Peyer's patch (tissue), 4 donors: ENCODE measurements at places on chromosomes 3 and 15.

DNA sequence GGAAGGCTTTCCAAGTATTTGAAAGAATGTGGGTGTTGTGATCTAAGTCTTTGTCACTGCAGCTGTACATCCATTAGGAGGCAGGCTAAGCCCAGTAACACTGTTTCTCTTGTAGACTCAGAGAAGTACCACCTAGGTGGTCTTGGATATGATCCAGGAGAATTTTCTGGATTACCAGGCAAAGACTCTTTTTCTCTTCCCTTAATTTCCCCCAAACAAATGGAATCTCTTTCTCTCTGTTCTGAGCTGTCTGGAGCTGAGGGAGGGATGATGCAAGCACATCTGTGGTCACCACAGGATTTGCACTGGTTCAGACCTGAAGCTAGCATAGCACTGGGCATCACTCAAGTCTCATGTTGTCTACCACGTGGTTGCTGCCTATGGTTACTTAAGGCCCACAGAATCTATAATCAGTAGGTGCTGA is 227.6 kb downstream of the NECTIN3 start:
- no peaks in the 10 kb centered on the region for H3K27me3 ChIP-seq
- DNase-seq: no peak
- H3K4me1 ChIP-seq: no peaks in the 10 kb centered on the region
- no peak overlapping the region for H3K27ac ChIP-seq

- no peaks in the 10 kb centered on the region for H3K36me3 ChIP-seq
- no peaks in the 10 kb centered on the region for H3K4me1 ChIP-seq
- H3K4me3 ChIP-seq: no peak overlapping the region
- H3K27me3 ChIP-seq: no peaks in the 10 kb centered on the region
- DNase-seq: no peak
Observed at GRCh38 chr3:33795856-33796536, 2.4 kb upstream of the PDCD6IP start.

DNA sequence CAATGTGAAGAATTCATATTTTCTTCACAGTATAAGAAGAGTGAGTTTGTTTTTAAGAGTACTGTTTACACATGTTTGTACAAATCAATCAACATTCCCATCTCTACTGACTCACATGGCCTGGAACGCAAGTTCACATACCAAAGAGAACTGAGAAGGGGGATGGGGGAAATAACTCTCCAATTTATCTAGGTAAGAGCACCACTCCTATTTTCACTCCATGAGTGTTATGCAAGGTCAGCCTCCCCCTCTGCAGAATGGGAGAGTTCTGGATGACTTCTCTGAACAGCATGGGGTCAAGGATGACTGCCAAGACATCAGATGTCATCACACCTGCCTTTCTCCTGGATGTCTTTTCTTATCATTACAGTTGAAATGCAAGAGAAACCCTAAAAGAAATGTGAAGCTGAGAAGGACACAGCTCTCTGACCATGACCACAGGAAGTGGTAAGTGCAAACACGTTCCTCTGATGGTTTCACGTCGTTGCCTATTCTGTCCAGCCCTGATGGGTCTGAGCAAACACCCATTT is 95.2 kb downstream of the SEMA6D start:
- H3K36me3 ChIP-seq: no peaks in the 10 kb centered on the region
- no peak overlapping the region for H3K4me3 ChIP-seq
- no peak for DNase-seq
- H3K27ac ChIP-seq: no peak overlapping the region
- no peaks in the 10 kb centered on the region for H3K27me3 ChIP-seq

GRCh38 chr3:159944781-159945180 is 43.9 kb upstream of the IL12A start:
- H3K4me3 ChIP-seq: no peak overlapping the region
- no peaks in the 10 kb centered on the region for H3K36me3 ChIP-seq
- no peak for DNase-seq
- no peaks in the 10 kb centered on the region for H3K4me1 ChIP-seq
- no peak overlapping the region for H3K27ac ChIP-seq

- DNase-seq: no peak
- H3K27me3 ChIP-seq: no peaks in the 10 kb centered on the region
- no peak overlapping the region for H3K27ac ChIP-seq
- H3K4me3 ChIP-seq: no peak overlapping the region
- no peaks in the 10 kb centered on the region for H3K36me3 ChIP-seq
Observed at GRCh38 chr15:41688671-41689070, 28.5 kb downstream of the MGA start.

DNA sequence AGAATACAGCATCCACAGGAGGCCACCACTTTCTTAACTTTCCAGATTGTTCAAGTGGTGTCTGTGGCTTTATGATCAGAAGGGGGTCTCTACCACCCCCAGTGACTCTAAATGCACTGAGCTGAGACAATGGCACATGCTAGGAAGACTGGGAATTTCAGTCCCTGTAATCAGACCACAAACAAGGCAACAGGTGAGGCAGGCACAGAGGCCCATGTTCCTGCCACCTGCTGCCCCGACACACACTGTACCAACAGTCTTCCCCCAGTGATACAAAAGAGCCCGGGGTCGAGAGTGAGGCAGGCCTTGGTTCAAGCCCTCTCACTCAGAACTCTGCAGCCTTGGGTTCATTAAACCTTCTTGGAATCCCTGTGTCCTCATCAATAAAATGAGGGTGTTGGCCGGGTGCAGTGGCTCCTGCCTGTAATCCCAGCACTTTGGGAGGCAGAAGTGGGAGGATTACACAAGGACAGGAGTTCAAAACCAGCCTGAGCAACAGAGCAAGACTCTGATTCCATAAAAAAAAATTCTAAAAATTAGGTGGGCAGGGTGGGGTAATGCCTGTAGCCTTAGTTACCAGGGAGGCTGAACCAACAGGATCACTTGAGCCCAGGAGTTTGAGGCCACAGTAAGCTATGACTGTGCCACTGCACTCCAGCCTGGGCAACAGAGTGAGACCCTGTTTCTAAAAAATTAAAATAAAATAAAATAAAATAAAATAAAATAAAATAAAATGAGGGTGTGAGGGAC is 55.8 kb downstream of the ADCY5 start:
- no peaks in the 10 kb centered on the region for H3K4me1 ChIP-seq
- no peaks in the 10 kb centered on the region for H3K36me3 ChIP-seq
- DNase-seq: no peak
- H3K4me3 ChIP-seq: no peak overlapping the region
- H3K27me3 ChIP-seq: no peaks in the 10 kb centered on the region

DNA sequence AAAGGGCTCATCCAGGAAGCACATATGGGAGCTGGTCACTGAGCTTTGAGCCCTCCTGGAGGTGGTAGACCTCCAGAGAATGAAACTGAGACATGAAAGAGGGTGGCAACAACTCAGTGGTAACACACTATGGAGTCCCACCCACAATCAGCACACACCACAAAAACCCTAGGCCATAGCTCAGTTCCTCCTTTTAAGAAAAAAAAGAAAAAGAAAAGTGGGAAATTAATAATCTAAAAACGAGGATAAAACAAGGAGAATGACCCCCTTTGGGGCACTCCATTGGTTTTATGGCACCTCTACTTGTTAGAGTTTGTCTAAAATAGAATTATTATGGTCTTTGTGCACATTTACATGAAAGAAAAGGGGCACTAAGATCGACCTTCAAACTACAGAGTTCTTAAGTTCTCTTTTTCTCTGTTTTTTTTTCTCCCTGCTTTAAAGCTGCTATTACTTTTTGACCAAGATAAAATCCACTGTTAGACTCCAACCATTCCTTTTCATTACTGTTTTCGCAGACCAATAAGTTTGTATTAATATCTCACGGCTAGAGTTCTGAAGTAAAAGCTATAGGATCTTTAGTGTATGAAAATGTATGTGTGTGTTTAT is 40.2 kb upstream of the ZBTB20 start:
- no peak overlapping the region for H3K4me3 ChIP-seq
- no peaks in the 10 kb centered on the region for H3K27me3 ChIP-seq
- no peaks in the 10 kb centered on the region for H3K36me3 ChIP-seq
- no peaks in the 10 kb centered on the region for H3K4me1 ChIP-seq
- peak overlapping the region; percentile 55 for H3K27ac ChIP-seq

- peak overlapping the region; percentile 62 for H3K27ac ChIP-seq
- DNase-seq: no peak
- no peaks in the 10 kb centered on the region for H3K27me3 ChIP-seq
- H3K36me3 ChIP-seq: peaks cover 47% of the 10 kb centered on the region
Observed at GRCh38 chr3:30657914-30658313, 51.5 kb downstream of the TGFBR2 start.

GRCh38 chr3:194447161-194447560 is 39.6 kb downstream of the ATP13A3 start:
- no peaks in the 10 kb centered on the region for H3K27me3 ChIP-seq
- no peak for DNase-seq
- no peaks in the 10 kb centered on the region for H3K36me3 ChIP-seq
- H3K27ac ChIP-seq: no peak overlapping the region
- H3K4me1 ChIP-seq: no peaks in the 10 kb centered on the region

DNA sequence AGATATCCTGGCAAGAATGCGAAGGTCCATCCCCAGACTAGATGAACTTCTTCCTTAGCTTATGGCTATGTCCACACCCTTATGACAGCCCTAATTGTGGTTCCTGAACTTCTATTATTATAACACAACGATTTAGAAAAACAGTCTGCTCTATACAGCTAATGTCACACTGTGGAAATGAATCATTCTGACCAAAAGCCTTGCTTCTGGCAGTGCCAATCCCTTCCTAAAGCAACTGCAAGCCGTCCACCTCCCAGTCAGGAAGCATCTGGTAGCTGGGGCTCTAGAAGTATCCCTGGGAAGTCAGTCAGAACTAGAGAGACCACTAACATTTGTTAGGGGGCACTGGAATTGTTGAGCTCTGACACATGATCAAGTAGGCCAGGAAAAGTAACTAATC is 45.0 kb downstream of the MYO5A start:
- no peak overlapping the region for H3K4me3 ChIP-seq
- no peaks in the 10 kb centered on the region for H3K4me1 ChIP-seq
- no peak overlapping the region for H3K27ac ChIP-seq
- no peak for DNase-seq
- H3K36me3 ChIP-seq: no peaks in the 10 kb centered on the region

DNA sequence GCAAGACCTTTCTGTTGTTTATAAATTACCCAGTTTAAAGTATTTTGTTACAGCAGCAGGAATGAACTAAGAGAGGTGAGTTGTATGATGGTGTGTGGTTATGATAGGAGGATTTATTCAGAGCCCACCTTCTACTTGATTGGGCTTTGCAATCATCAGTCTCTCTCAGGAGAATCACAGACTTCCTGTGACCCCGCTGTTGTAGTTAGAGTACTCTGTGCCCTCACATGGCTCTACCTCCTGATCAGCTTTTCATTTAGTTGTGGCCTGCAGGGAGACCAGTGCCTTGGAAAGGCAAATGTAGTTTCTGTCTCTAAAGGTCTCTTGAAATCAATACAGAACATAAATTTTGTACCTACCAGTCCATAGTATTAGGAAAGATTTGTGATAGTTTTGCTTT is 7.6 kb upstream of the P2RY14 start:
- no peaks in the 10 kb centered on the region for H3K27me3 ChIP-seq
- DNase-seq: no peak
- H3K27ac ChIP-seq: no peak overlapping the region
- no peaks in the 10 kb centered on the region for H3K36me3 ChIP-seq
- no peak overlapping the region for H3K4me3 ChIP-seq

GRCh38 chr15:51846463-51847230 is 17.2 kb downstream of the TMOD3 start:
- peaks cover 18% of the 10 kb centered on the region for H3K4me1 ChIP-seq
- H3K4me3 ChIP-seq: no peak overlapping the region
- no peaks in the 10 kb centered on the region for H3K36me3 ChIP-seq
- no peaks in the 10 kb centered on the region for H3K27me3 ChIP-seq

GRCh38 chr3:53809267-53809666 is 37.0 kb downstream of the CHDH start:
- no peaks in the 10 kb centered on the region for H3K36me3 ChIP-seq
- H3K4me1 ChIP-seq: no peaks in the 10 kb centered on the region
- no peak for DNase-seq
- no peak overlapping the region for H3K27ac ChIP-seq
- H3K27me3 ChIP-seq: no peaks in the 10 kb centered on the region
- no peak overlapping the region for H3K4me3 ChIP-seq

GRCh38 chr3:13233487-13234485 is 160.6 kb upstream of the IQSEC1 start:
- DNase-seq: no peak
- no peaks in the 10 kb centered on the region for H3K27me3 ChIP-seq
- no peak overlapping the region for H3K27ac ChIP-seq

DNA sequence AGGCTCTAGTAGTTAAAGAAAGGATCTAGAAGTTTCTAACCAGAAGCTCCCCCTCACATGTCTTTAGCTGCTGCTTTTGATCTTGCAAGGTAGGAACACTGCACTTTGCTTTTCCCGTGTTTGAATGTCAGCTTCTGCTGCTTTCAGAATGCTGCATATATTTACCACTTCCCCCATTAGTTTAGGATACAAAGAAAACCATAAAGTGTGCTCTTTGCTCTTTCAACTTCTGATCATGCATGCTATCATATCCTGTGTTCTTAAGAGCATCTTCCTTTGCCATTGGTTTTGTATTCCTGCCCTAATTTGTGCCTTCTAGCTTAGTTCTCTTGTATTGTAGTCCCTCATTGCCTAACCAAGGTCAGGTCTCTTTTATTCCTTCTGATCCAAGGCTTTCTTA is 43.3 kb downstream of the ZNF609 start:
- peaks cover 7% of the 10 kb centered on the region for H3K4me1 ChIP-seq
- peak overlapping the region; percentile 8 for H3K4me3 ChIP-seq
- no peak for DNase-seq
- no peaks in the 10 kb centered on the region for H3K36me3 ChIP-seq

DNA sequence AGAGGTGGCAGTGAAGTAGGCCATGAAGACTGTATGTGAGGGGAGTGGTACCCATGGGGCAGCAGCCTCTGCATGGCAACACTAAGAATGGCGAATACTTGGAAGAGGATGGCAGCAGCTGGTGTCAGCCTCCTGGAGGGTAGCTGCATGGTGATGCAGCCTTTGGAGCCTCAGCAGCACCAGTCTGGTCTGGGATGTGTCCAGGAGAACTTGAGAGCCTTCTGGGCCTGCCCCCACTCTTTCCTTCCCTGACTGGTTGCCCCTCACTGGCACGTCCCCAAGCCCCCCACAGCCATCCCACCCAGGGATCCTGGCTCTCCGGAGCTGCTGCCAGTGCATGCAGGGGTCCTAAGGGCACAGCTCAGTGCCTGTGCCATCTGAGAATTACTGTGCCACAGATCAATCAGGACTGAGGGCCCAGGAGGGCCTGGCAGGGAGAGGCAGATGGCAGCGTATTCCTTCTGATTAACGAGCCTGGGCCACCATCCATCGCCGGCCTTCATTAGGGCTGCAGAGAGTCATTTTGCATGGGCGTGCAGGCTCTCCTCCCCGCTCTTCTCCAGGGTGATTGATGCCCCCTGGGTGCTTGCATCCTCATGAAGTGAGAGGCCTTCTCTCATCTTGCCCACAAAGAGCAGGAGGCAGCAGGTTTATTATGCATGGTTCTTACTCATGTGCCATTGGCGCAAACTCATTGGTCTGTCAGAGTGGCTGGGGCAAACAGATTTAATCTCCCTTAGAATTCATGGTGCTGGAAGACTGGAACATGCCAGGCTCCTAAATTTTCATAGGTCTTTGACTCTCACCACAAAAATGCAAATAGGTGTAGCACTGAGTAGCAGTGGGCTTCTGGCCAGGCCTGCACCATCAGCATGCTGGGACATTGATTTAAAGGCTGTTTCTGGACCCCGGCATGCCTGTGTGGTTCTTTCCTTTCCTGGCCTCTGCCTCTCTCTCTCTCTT is 116.8 kb downstream of the EPHB1 start:
- no peaks in the 10 kb centered on the region for H3K4me1 ChIP-seq
- no peak overlapping the region for H3K27ac ChIP-seq
- H3K27me3 ChIP-seq: no peaks in the 10 kb centered on the region

- peak overlapping the region; percentile 61 for H3K27ac ChIP-seq
- peak; percentile 84 for DNase-seq
- H3K36me3 ChIP-seq: no peaks in the 10 kb centered on the region
- no peak overlapping the region for H3K4me3 ChIP-seq
- peaks cover 6% of the 10 kb centered on the region for H3K4me1 ChIP-seq
Observed at GRCh38 chr15:90160781-90161727, 40.1 kb upstream of the SEMA4B start.
